Activated T-cell treated with anti-CD3 and anti-CD28 coated beads, Interleukin-2, amount 50 U/mL, for 72 hours (primary cell): ENCODE measurements at places on chromosomes 1 and 21.

- DNase-seq, result no peak
These were observed 32.7 kb downstream of the TM2D1 start for GRCh38 chr1:61692155-61692800.

DNA sequence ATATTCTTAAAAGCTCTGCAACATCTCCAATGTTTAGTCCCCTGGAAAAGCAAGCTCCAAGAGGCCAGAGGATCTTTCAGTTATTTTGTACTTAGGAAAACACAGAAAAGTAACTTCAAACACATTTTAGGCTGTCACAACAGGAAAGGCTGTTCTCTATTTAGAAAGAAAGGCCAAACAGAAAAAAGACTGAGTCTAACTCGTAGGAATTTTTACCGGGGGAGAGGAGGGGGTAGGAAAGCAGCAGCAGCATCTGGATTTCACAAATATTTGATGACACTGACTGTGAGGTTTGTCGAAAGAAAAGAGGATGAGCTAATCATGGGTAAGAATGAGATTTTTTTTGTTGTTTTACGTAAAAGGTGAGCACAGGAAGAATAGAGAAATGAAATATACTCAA lies 107.1 kb downstream of the EIF4G3 start:
- no peak for DNase-seq

- DNase-seq, result no peak
These were observed 9.6 kb upstream of the C8B start for GRCh38 chr1:56975446-56975845.

- DNase-seq, result no peak
These were observed 50.3 kb downstream of the S100B start for GRCh38 chr21:46554431-46555224.

GRCh38 chr21:36113647-36114428 lies 21.0 kb upstream of the CBR3 start:
- no peak for DNase-seq

GRCh38 chr1:157438613-157439012 lies 113.7 kb downstream of the FCRL5 start:
- no peak for DNase-seq

- no peak for DNase-seq
These were observed 7.9 kb upstream of the COG2 start for GRCh38 chr1:230634384-230634783.

- no peak for DNase-seq
These were observed 19.5 kb downstream of the SZRD1 start for GRCh38 chr1:16386454-16387113.

DNA sequence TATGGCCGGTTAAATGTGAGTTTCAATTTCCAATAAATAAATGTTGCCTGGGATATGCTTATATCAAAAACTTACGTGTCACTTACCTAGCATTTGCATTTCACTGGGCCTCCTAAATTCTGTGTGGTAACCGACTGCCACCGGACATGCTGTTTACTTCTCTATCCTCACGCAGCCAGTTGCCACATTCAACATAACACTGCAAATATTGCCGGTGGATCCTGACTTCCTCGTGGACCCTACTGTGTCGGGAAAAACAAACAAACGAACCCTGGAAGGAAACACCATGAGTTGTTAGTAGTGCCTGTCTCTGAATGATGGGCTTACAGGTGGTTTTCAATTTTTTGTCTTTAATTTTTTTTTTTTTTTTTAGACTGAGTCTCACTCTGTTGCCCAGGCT lies 54.1 kb downstream of the RIPK4 start:
- DNase-seq, result no peak

DNA sequence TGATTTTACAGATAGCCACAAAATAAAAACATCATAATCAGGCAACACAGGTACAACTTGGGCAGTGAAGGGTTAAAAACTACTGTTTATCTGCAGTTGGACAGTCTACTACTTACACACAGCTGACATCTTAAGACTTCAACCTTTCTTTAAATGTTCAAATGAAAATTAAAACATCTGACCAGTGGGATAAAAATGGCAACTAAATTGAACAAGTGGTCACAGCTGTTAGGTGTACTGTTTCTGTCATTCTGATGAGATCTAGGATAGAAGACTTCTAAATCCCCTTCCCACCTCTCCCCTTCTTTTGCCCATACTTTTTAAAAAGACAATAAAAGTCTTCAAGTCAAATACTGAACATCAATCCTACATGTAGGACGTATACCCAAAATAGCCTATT lies 56.2 kb downstream of the ENAH start:
- no peak for DNase-seq

DNA sequence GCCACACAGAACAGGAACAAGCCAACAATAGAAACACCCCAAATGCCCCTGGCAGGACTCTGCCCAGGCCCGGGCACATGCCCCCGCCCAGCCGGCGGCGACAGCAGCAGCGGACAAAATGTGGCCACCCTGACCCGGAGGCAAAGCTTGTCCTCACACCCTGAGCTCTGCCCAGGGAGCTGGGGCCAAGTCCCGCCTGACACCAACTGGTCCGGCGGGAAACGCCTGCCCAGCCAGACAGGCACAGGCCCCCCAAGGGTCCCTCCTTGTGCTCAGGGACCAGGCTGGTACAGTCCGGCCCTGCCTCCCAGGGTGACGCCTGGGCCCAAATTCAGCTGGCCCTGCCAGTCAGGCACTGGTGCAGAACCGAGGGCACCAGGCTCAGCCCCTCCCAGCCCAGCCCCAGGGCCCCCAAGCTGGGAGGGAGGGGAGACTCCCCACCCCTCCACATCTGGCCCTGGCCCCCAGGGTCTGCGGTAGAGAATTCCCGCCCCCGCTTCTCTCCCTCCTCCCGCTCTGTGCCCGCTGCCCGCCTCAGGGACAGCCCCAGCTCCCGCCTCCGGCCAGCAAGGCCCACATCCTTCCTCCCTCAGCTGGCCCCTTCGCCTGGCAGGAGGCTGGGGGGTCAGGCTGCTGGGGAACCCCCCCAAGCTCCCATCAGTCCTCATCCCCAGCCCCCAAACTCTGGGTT lies 2.0 kb downstream of the AHDC1 start:
- DNase-seq, result no peak

DNA sequence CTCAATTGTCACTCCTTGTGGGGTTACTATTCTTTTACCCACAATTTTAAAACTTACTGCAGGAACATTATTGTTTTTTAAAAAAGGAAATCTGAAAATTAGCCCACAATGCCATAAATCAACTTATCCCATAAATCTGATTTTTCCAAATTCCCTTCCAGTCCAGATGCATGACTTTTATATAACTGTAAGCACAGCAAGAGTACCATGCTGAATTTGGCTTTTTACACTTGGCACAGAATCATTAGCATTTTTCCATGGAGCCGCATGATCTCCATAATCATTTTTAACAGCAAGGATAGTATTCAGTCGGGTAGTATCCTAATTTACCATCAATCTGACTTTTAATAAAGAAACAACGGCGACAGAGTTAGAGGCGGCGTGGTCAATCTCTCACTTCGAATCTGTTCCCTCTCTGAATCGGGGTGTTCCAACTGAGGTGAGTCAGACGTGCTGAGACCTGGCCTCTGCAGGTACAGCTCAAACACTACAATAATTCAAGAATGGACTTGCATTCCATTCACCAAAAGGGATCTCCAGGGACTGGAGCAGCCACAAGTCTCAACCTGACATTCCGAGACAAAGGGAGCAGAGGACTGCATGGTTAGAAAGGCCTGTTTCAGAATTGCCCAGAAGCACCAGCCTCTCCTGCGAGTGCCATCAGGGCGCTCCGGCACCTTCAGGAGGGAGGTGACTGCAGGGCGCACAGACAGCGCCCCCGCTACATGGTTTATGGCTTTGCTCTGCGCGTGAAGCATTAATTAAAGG lies 48.9 kb downstream of the SLC66A1 start:
- no peak for DNase-seq

GRCh38 chr1:182575540-182576149 lies 13.4 kb downstream of the RNASEL start:
- no peak for DNase-seq

DNA sequence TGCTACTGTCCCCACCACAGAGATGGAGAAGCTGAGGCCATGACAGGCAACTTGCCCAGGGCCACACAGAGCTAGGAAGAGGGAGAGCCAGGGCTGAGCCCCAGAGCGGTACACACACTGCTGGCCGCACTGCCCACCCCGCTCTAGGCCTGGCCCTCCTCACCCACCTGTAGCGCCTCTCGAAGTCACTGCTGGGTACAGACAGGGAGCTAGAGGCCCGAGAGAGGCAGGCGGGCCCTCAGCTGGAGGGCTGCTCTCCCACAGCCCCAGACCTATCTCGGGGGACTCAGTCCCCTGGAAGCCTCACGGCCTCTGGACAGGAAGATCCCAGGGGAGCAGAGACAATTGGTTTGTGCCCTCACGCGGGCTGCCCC lies 17.3 kb upstream of the PLEKHG5 start:
- DNase-seq, result no peak

- DNase-seq, result no peak
These were observed 19.8 kb downstream of the RPRD2 start for GRCh38 chr1:150383631-150384324.

GRCh38 chr1:175319912-175320230 lies 127.3 kb upstream of the KIAA0040 start:
- DNase-seq, result no peak

GRCh38 chr1:220184506-220184905 lies 87.7 kb downstream of the RAB3GAP2 start:
- DNase-seq, result no peak

DNA sequence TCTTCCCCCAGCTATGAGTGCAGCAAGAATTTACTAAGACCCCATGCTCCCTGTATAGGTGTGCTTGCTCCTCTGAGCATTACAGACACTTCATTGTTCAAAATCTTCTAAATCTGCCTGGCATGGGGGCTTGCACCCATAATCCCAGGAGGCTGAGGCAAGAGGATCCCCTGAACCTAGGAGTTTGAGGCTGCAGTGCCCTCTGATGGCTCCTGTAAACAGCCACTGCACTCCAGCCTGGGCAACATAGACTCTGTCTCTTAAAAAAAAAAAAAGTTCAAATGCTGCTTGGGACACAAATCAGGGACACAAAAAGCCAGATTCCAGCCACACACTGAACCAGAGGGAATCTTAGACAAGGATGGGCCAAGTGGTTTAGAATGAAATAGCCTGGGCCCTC lies 3.4 kb upstream of the ACOT7 start:
- DNase-seq, result no peak

- DNase-seq, result no peak
These were observed 10.0 kb downstream of the DCST2 start for GRCh38 chr1:155023627-155024026.

- DNase-seq, result peak; percentile 80
These were observed 4.5 kb downstream of the TTC24 start for GRCh38 chr1:156583821-156584622.

GRCh38 chr1:32273391-32274208 lies 18.3 kb upstream of the HDAC1 start:
- peak; percentile 88 for DNase-seq

DNA sequence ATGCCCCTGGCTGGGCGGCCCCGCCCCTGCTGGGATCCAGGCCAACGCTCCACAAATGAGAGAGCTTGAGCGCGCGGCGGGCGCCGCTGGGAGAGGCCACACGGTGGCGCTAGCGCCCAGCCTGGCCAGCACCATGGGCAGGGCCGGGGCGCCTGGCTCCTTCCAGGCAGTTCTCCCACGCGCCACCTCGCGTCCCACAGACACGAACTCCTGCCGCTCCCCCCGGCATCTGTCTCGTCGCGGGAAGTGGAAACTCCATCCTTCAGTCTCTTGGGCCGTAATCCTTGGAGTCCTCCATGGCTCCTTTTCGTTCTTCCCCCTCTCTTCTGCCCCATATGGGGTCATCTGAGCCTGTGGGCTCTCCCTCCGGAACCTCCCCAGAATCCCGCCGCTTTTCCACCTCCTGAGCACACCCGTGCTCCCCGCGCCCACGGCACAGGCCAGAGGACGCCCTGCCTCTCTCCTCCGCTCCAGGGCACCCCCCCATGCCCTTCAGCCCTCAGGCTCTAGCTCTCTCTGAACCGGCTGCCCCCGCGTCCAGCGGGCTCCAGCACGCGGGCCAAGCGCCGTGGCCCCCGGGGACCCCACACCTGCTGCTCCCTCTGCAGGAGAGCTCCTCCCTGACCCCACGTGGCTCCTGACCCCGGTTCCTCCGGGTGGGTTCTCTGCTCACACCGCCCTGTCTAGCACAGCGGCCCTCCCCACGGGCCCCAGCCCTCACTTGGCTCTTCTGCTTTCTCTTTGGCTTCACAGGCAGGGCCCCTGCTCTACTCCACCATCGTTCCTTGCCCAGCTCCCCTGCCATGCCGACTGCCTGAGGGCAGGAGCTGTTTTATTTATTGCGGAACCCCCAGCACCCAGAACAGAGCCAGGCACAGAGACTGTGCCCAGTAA lies 31.9 kb upstream of the EDN2 start:
- DNase-seq, result peak; percentile 73

DNA sequence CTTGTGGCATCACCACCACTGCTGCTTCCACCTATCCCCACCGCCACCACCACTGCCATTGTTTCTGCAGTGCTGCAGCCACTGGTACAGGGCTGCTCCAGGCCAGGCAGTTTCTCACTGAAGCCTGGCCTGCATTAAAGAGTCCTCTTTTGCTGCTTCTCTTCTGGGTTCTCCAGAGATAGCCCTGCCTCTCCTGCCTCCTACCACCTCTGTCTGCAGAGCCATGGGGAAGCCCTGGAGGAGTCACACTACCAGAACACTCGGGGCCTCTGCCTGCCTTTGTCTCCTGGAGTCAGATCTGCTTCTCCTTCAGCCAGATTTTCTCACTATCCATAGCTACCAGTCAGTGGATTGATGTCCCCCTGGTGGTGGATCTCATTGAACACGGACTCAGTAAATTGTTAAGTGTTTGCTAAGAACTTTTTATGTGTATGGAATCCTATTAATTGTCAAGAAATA lies 37.7 kb upstream of the DDAH1 start:
- no peak for DNase-seq

DNA sequence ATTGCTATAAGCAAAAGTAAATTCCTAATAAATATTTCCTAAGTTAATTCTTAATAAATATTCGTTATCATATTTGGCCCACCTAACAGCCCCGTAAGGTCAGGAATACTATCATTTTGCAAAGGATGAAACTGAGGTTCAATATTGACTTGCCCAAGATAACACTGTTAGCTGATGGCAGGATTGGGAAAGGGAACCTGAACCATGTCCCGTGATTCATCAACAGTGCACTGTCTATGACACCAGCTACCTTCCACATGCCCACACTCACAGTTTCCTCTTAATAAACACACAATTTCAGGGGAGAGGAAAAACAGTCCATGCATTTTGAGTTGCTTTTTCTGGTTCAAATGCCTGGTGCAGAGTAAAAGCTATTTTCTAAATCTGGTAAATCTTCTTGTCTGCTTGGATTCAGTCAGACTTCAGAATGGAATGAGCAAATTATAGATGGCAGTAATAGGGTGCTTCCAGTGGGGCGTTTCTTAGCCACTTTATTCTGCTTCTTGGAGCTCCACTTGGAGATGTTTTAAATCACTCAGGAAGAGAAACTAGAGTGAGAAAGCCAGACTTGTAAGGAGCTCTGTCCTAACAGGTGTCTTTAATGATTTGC lies 354.6 kb downstream of the PDE4B start:
- DNase-seq, result no peak

- DNase-seq, result no peak
These were observed 75.3 kb upstream of the WDR26 start for GRCh38 chr1:224509907-224510306.

- no peak for DNase-seq
These were observed 4.6 kb downstream of the GPATCH2 start for GRCh38 chr1:217626321-217626720.
